ENCODE measurements at places on chromosomes 5 and 9.

DNA sequence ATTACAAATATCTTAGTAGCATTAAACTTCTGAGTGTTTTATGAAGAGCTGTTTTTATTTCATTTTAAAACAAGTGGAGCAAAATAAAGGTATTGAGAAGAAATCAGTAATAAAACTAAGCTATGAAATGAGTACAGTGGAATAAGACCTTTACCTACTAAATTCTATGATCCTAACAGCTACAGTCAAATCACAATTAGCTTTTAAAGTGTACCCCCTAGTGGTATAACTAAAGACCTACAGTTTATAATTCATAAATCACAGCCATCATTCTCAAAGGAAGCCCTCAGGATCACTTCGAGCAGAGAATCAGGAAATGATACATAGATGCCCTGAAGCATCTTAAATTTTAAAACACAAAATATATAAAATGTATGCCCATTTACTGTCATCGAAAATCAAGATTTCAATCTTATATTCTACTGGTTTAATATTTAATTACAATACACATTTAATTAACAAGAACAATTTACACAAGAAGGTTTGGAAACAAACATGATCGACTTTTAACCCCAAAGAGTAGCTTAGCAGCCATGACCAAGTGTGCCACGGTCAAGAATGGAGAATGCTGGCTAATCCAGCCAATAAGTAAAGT, 12.3 kb downstream of the CCNH start:
- no peak for DNase-seq

GRCh38 chr5:54180630-54181031, 129.7 kb downstream of the ARL15 start:
- DNase-seq = no peak

DNA sequence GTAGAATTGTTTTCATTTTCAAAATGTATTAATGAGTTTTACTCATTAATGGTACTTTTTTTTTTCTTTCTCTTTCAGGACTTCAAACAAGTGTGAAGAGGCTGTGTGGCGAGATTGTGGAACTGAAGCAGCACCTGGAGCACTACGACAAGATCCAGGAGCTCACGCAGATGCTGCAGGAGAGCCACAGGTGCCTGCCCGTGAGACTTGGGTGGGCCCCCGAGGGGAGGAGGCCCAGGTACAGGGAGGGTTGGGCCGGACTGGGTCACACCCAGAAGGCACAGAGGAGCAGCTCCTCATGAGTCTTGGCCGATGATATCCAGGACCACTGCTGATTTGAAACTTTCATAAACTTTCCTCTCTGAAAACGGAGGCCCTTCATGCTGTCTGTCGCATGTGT, 35.6 kb downstream of the CEP72 start:
- no peak for DNase-seq

DNA sequence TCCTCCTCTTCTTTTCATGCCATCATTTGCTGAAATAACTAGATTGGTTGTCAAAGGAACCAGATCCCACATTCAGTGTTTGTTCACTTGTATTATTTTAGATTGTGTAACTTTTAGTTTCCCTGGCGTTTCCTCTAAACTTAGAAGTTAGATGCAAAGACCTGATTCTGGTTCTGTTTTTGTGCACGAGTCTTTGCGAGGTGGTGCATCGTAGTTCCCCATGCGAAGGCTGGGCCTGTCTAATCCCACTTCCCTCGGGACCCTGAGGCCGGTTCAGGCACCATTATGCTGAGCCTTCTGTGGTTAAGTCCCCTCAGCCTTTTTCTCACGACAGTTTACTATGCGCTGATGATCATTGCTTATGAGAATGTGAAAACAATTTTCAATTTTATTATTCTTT, 219.1 kb upstream of the OTULINL start:
- DNase-seq = no peak

DNA sequence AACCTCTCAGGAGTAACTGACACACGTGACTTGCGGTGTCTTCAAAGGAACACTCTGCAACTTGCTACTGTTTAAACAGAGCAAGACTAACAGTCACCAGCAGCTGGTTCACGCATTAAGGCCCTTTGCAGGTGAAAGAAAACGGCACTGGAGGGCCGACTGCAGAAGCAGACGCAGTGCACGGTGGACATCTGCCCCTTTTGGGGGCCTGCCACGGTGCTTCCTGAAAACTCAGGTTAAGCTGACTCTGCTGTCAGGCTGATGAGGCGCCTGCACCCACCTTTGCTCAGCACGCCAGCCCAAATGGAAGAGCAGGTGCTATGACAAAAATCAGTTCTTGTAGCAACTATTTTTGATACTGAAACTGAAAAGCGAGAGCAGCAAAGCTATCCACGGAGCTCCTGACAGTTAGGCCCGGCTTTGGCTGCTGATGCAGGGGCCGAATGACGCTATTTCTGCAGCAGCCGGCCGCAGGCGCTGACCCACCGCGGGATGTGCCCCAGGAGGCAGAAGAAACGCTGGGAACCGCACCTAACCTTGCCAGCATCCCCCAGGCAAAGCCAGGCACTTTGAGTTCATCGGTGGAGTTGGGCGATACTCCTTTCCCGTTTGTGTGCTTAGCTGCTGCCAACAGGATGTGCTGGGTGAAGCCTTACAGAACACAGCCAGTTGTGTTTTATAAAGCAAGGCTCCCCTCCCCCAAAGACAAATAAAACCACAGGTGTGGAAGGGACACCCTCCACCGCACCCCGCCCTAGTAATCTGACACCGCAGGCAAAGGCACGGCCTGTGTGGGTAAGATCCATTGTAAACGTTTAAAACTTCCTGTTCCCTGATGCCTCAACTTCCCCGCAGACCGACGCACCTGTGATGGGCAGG, 21.1 kb upstream of the TERT start:
- peak; percentile 96 for DNase-seq

GRCh38 chr9:3664044-3664443, 138.2 kb upstream of the RFX3 start:
- no peak for DNase-seq

DNA sequence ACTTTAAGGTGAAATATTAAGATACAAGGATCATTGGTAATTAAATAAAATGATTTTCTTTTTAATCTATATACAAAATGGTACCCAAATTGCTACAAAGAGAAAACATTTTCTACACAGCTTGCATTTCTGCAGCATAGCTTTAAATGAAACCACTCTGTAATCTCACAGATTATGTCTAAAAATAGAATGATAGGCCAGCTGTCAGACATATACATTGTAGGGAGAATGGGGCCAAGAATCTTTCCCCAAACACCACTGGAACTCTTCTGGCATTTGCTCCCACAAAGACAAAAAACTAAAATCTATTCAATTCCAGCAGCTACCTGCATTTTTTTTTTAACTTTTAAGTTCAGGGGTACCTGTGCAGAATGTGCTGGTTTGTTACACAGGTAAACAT, 124.1 kb upstream of the NR5A1 start:
- no peak for DNase-seq

- no peak for DNase-seq
Observed at GRCh38 chr9:12194731-12195130, 498.5 kb upstream of the TYRP1 start.
